NCI-H1092 (cell line): ENCODE measurements at places on chromosomes 4 and X.

DNA sequence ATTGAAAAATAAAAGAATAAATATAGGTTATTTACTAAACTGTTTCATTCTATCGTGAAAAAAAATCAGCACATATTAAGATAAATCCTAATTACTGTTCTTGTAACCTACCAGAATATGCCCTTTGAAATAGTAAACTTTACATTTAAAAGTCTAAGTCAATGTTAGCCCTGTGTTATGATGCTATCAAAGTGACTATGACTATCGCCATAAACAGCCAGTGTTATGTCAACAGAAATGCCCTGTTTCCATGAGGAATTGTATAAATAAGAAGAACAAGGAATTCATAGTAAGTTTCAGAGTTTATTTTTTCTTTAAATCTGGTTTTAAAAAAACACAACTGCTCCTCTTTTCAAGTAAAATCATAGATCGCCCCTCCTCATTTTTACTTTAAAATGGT is 11.4 kb downstream of the NR3C2 start:
- no peak for DNase-seq

DNA sequence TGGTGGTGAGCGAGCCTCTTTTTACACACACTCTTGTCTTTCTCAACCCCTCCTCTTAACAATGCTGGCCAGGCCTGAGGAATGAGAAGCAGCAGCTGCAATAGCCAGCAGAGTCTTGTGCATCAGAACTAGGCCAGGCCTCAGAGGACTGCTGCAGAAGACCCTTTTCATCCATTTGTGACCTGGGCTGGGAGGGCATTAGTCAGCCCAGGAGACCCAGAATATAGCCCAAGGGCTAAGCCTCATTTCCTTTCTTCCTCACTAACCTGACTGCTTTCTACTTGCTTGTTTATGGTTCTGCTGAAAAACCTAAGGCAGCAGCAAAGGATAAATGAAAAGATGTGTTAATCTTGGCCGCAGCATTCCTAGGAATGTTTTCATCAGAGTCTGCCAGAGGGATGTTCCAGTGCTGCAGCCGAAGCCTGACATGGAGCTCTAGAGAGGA is 254.7 kb upstream of the AR start:
- DNase-seq: no peak

- DNase-seq: no peak
These were observed 131.7 kb downstream of the CHRNA9 start for GRCh38 chr4:40466789-40467188.

DNA sequence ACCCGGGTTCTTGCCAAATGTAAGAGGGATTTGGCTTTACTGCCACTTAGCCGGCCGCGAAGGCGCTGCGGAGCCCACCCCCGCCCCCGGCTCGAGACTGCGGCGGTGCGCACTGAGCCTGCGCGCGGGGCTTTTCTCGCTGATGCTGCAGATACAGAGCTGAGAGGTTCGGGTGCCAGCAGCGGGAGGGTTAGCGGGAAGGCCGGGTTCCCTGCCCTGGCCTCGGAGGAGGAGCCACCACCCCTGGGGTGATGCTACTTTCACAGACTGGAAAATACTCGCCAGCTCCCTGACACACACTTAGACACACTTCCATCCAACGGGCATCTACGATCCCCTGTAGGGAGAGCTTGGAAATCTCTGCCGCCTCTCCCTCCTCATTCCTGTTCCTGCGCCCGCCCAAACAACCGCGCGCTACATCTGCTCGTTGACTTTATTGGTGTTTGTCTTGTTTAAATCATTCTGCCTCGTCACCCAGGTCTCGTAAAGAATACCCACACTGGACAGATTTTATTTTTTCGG is 2.1 kb upstream of the PCDH7 start:
- DNase-seq: no peak

GRCh38 chr4:121669163-121669550 is 27.6 kb downstream of the ANXA5 start:
- no peak for DNase-seq
